ENCODE measurements at places on chromosomes 6 and 20. TPM values are rescaled to one million over a fixed set of nuclear protein-coding genes. Genes with fewer than 3 reads are reported as not detected.

Gene ESR1
- 0.92 TPM for total RNA-seq

Gene ISM1
- under 0.01 TPM for total RNA-seq

Gene TBX18
- total RNA-seq, result 34.9 TPM

Gene PHIP
- total RNA-seq, result 15.4 TPM

Gene B3GAT2
- not detected for total RNA-seq

Data from smooth muscle cell of bladder (primary cell).